Left lung (tissue), 14 donors: ENCODE measurements at places on chromosomes 5 and 9. TPM values are rescaled to one million over a fixed set of nuclear protein-coding genes. Genes with fewer than 3 reads are reported as not detected.

DNA sequence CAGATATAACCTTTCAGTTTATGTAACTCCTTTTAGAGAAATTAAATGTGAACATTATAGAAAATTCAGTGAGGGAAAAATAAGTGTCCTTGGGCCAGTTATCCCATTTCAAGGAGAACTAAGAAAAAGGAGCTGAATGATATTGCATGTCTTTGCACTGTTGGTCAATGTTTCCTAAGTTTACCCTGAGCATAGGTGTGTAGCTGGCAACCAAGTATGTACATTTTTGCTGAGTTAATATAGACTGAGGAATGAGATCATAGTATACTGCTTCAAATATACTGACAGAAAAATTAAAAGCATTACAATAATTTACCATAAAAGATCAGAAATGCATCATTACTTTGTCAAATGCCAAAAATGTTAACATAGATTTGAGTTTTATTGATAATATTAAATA is 2128.7 kb upstream of the C9orf72 start:
- no peak for DNase-seq
- no peaks in the 10 kb centered on the region for H3K27me3 ChIP-seq
- H3K4me1 ChIP-seq = no peaks in the 10 kb centered on the region
- H3K27ac ChIP-seq = no peak overlapping the region

DNA sequence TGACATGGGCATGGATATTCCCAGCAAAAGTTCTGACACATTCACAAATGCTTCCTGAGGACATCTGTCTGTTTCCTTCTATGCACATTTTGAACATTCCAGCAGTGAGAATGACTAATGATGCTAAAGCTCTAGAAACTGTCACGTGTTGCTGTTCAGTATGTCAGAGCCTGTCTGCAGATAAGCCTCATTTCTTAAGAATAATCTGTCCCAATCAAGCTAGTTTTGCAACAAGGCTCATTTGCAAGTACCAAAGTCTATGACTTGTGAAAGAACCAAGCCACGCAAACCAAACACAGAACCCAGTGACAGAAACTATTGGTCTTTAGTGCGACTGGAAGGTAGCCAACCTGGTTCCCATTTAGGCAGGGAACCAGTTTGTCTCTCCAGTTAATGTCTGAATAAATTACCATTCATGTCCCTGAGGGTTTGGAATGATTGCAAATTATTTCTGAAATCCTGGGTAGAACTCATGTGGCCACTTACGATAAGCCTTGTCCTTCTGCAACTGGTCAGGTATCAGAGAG is 178.5 kb downstream of the C9orf152 start:
- DNase-seq = no peak
- no peaks in the 10 kb centered on the region for H3K36me3 ChIP-seq
- H3K27ac ChIP-seq = peak overlapping the region; percentile 54
- H3K4me3 ChIP-seq = no peak overlapping the region
- H3K4me1 ChIP-seq = peaks cover 31% of the 10 kb centered on the region

Gene WNT8A
- polyA plus RNA-seq = not detected

Gene ANKRD31
- polyA plus RNA-seq = 0.52 TPM

Gene TNIP1
- polyA plus RNA-seq = 82.7 TPM
